ENCODE measurements at places on chromosomes 4 and X.

- DNase-seq = no peak
These were observed 35.3 kb downstream of the HCCS start for GRCh38 chrX:11146411-11146810.

- no peak for DNase-seq
These were observed 728.1 kb upstream of the MAGEB2 start for GRCh38 chrX:29487214-29487613.

GRCh38 chrX:118249146-118249545 lies 96.8 kb upstream of the WDR44 start:
- no peak for DNase-seq

- no peak for DNase-seq
These were observed 163.0 kb upstream of the NAP1L5 start for GRCh38 chr4:88860586-88860985.

- no peak for DNase-seq
These were observed 196.1 kb downstream of the ZNF330 start for GRCh38 chr4:141416677-141417363.

GRCh38 chrX:97482666-97483300 lies 599.1 kb downstream of the RPA4 start:
- DNase-seq = no peak

GRCh38 chrX:17719711-17720110 lies 17.6 kb upstream of the SCML1 start:
- no peak for DNase-seq

- DNase-seq = no peak
These were observed 22.1 kb downstream of the NIPAL1 start for GRCh38 chr4:48038666-48039065.

DNA sequence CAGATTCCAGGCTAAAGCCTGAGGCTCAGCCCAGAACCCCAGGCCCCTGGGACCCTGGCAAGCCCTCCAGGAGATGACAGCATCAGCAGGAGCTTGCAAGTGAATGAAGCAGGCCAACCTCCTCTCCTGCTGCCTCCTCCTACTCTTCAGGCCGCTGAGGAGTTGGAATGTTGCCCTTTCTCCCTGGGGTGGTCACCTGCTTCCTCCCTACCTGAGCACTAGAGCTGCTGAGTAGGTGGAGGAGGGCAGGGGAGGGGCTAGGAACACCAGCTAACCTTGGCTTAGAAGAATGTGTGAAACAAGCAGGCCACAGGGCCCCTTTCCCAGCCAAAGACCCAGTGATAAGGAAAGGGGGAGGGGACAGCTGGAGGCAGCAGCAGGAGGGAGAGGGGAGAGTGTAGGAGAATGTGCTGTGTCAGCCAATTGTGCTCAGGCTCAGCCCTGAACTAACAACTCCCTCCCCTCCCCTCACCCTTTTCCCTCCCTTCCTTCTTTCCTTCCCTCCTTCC lies 58.0 kb downstream of the PJA1 start:
- no peak for DNase-seq

- no peak for DNase-seq
These were observed 2012.4 kb upstream of the IGFBP7 start for GRCh38 chr4:59122626-59123025.

DNA sequence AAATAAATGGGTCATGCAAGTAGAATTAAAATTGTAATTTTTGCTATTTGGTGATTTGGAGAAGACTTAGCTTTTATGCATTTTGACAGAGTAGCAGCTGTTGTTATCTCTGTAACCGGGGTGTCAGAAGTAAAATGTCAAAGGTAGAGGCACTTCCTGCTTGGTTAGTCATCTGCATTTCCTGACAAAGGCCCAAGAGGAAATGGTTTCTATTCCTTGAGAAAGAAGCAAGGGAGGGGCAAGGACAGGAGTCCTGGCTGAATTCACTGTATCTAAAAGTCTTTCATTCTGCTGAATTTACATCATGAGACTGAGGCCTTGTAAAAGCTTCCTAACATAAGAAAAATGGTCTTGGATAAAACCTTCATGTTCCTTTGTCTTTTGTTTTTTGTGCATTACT lies 550.9 kb upstream of the BOD1L1 start:
- DNase-seq = no peak

GRCh38 chr4:140689623-140690022 lies 66.6 kb downstream of the TBC1D9 start:
- no peak for DNase-seq

DNA sequence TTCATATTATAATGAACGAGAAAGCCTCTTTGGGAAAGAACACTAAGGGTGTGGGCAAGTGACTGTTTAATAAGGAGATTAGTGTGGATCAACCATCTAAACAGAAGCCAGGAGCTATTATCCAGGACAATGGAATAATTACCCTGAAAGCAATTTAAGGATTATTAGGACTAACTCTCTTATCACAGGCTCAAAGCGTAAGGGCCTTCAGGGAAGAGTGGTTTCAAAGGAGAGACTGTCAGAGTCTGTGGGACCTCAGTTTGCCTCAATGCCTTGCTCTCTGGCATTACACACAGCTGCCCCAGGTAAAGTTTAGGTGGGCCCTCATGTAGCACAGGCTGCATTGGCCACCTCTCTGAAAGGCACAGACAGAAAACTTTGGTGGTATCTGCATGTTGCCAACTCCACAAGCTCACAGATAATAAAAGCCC lies 717.2 kb upstream of the ADGRL3 start:
- no peak for DNase-seq
